Effector CD8-positive, alpha-beta T cell (primary cell): ENCODE measurements at places on chromosomes 4 and X.

GRCh38 chrX:51155157-51155556, 177.5 kb upstream of the NUDT10 start:
- DNase-seq = no peak

GRCh38 chr4:72286185-72286584, 254.4 kb downstream of the NPFFR2 start:
- DNase-seq = no peak

GRCh38 chrX:41824551-41824950, 98.8 kb downstream of the CASK start:
- no peak for DNase-seq

GRCh38 chr4:52948057-52948423, 85.9 kb downstream of the RASL11B start:
- DNase-seq = no peak

DNA sequence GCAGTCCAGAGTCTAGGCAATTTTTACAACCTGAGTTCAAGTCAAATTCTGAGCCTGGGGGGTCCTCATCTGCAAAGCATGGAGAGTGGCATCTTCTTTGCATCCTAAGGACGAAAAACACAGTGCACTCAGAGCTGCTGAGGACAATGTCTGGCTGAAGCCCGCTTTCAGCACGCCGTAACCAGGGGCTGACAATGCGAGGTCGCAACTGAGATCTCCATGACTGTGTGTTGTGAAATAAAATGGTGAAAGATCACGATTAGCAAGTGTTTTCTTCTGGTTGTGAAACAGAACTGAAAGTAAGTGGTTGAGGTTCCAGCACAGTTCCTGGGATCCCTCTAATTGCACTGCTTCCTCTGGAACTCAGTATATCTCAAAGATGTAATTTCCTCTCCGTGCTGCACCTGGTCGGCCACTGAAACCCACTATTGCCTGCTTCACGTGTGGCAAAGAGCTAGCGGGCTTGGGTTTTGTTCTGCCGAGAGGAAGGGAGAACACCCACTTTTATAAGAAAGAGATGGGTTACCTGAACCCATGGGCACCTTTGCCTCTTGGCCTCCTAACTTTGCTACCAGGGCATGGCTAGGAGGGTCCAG, 7.7 kb upstream of the F11 start:
- no peak for DNase-seq
